ENCODE measurements at places on chromosomes 16 and 17. TPM values are rescaled to one million over a fixed set of nuclear protein-coding genes. Genes with fewer than 3 reads are reported as not detected.

ICAM2 gene
- total RNA-seq = 0.16 TPM

GPRC5C gene
- total RNA-seq = 9.1 TPM

TEKT5 gene
- total RNA-seq = not detected

ARHGAP44 gene
- under 0.01 TPM for total RNA-seq

ZNF469 gene
- total RNA-seq = 0.04 TPM

OR2C1 gene
- total RNA-seq = not detected

CCL5 gene
- total RNA-seq = 0.16 TPM

TBC1D3C gene
- total RNA-seq = not detected

CLEC16A gene
- total RNA-seq = 12.1 TPM

SLC5A10 gene
- not detected for total RNA-seq

KRTAP3-3 gene
- not detected for total RNA-seq

ZNRF1 gene
- total RNA-seq = 33.8 TPM

Measured in hair follicular keratinocyte (primary cell).